ENCODE measurements at places on chromosomes 13 and 19.

GRCh38 chr13:91058066-91058465, 289.4 kb upstream of the MIR17HG start:
- no peak for DNase-seq

GRCh38 chr13:108962654-108963053, 333.2 kb downstream of the MYO16 start:
- DNase-seq, result no peak

DNA sequence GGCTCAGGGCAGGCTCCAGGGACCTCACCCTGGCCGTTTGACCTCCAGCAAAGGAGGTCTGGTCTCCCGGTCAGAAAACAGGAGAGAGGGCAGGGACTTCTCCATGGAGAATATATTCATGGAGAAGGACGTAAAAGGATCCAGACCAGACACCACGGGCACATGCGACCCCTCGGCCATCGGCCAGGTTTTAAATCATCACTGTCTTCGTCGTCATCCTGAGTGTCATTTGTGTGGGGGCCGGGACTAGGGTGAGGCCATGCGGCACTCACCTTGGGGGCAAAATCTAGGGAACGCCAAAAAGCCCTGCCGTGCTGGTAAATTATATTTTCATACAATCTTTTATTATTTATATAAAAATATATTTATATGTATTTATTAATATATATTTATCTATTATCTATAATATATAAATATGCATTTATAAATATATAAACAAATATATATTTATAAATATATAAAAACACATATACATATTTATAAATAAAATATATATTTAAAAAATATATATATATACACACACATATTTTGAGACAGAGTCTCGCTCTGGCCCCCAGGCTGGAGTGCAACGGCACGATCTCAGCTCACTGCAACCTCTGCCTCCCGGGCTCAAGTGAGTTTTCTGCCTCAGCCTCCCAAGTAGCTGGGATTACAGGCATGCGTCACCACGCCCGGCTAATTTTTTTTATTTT, 75.4 kb downstream of the GADD45B start:
- no peak for DNase-seq

- DNase-seq, result no peak
Observed at GRCh38 chr13:30869491-30869890, 36.6 kb upstream of the MEDAG start.

GRCh38 chr13:98044301-98044700, 90.8 kb downstream of the IPO5 start:
- no peak for DNase-seq

DNA sequence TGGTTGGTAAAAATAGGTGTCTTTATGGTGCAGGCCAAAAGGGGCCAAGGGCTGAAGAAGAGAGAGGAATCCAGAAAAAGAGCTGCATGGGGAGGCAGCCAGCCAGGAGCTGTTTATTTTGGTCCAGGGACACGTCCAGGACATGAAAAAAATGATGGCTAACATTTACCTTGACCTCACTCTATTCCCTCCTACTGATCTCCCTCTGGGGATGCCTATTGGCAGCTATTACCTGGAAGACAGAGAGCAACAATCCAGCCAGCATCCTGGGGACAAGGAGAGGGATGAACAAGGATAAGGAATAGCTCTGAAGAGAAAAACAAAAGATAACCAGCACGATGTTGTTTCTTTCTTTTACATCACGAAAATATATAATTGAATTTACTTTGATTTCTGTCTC, 1599.6 kb downstream of the SLITRK5 start:
- no peak for DNase-seq

DNA sequence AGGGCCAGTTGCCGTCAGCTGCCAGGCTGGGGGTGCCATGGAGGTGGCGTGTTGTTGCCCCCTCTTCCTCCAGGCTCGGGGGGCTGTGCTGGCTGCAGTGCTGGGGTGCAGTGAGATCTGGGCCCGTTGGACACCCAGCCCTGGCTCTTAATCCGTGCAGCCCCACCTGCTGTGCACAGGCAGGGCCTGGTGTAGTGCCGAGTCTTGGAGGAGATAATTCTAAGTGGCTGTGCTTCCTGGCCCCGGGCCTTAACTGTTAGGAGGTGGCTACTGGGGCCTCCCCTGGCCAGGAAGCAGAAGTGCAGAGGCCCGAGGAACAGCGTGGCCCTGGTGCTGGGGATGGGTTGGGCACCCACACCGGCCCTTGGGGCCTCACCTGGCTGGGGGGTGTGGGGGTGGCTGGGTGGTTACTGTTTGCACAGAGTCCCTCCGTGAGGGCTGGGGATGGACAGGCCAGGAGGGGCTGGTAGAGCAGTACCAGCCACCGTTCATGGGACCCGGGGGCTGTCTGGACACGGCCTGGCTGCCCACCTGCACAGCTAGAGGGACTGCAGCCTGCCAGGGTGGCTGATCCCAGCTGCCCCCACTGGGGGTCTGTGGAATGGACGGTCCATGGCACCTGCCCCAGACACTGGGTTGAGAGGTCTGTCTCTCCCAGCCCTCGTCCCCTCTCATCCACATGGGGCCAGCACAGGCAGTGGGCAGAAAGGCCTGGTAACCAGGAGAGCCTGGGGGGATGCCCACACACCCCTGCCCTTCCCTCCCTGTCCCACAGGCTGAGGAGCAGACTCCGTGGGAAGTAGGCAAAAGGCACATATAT, 3.3 kb downstream of the GPX4 start:
- DNase-seq, result no peak

DNA sequence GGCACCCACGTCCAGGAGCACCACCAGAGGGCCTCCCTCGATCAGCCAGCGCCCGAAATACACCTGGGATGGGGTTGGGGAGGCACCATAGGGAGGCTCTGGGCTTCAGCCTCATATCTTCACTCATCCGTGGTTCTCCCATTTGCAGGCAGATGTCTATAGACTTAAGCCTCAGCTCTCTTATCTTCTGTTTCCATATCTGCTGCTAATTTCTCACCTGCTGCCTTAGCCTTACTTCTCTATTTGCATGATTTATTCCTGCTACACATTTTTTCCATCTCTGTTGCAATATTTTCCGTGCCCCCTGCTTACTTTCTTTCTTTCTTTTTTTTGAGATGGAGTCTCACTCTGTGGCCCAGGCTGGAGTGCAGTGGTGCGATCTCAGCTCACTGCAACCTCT, 5.8 kb downstream of the GYS1 start:
- DNase-seq, result no peak

GRCh38 chr19:522726-523125, 8.8 kb upstream of the CDC34 start:
- no peak for DNase-seq

GRCh38 chr19:16566161-16566560, 6.1 kb downstream of the SLC35E1 start:
- peak; percentile 91 for DNase-seq

DNA sequence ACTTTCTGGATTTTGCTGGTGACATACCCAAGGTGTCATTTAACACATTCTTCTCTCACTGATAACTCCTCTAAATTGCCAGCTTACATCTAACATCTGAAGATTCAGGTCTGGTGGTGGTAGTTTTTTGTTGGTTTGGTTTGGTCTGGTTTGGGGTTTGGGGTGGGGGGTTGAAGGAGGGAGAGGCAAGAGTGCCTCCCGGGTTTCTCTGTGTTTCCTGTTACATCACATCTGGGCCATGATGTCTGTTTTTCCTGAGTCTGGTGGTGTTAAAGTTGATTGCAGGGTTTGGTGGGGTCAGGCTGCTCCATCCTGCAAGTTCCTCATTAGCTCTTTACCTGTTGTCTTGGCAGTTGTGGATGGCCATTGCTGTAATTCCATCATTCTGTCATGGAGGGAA, 155.8 kb upstream of the UBL3 start:
- peak; percentile 29 for DNase-seq

GRCh38 chr13:40502236-40502635, 164.2 kb downstream of the FOXO1 start:
- no peak for DNase-seq

GRCh38 chr19:46786236-46787039, 2.0 kb downstream of the SLC1A5 start:
- DNase-seq, result peak; percentile 83

GRCh38 chr19:1251330-1252220, 3.2 kb downstream of the MIDN start:
- peak; percentile 83 for DNase-seq

DNA sequence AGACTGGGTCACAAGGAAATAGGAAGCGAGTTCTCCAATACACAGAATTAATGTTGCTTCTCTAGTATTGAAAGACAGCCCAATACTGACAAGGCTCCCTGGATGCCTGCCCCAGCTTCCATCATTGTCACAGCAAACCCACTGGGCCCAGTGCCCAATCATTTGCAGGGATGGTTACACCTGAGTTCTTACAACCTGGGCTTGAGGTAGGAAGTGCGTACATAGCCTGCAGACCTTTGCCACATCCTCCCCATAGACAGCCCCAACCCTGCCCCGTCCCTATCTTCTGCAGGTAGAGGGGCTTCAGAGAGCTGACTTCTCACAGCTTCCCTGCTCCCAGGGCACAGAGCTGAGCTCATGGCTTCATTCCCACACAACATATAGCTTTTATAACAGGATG, 108.1 kb upstream of the UBL3 start:
- no peak for DNase-seq

DNA sequence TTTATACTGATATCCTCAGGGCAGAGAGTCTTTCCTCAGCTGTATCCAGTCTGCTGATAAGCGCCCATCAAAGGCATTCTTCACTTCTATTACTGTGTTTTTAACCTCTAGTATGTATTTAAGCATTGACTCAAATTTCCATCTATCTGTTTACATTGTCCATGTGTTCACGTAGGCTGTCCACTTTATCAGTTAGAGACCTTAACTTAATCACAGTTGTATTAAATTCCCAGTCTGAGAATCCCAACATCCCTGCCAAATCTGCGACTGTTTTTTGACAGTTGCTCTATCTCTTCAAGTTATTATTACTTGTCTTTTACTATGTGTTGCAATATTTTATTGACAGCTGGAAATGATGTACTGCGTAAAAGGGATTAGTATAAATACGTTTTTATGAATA, 1613.7 kb upstream of the MIR17HG start:
- DNase-seq, result no peak

GRCh38 chr13:50635504-50635903, 208.0 kb downstream of the DLEU7 start:
- no peak for DNase-seq

DNA sequence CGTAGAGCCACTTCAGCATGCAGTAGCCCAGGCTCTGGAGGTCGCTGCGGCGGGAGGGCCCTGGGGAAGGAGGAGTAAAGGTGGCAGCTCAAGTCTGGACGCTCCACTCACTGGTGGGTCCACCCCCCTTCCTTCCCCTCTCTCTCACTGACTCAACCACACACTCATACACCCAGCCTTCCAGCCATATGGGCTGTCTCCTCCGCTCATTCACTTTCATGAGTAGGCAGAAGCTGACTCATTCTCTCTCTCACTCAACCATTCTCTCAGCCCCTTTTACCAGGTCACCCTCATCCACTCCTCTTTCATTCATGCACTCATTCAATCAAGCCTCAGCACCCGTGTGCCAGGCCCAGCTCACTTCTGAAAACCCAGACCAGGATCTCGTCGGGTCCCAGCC, 27.5 kb upstream of the SIGLEC11 start:
- no peak for DNase-seq

DNA sequence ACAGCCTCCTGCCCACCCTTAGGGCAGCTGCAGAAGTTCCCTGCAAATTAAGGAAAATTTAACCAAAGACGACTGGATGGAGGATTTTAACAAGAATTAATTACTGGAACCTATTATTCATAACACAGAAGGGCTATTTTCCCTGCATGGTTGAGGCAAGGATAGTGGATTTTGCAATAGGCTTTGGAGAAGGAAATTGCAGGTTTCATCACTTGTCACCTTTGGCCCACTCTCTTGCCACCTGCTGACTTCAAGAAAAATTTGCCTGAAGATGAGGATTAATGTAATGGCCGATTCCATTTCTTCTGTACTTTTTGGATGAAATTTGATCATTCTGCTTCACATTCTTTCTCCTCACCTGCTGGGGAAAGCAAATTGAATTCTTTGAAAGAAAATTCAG, 261.7 kb downstream of the FGF9 start:
- DNase-seq, result no peak

- no peak for DNase-seq
Observed at GRCh38 chr19:13975870-13976269, 23.6 kb downstream of the DCAF15 start.

- no peak for DNase-seq
Observed at GRCh38 chr13:32247887-32248286, 67.3 kb downstream of the ZAR1L start.
